ENCODE measurements at places on chromosomes 3 and 15.

- peak; percentile 93 for DNase-seq
These were observed 33.5 kb downstream of the BCL2L10 start for GRCh38 chr15:52078876-52079700.

DNA sequence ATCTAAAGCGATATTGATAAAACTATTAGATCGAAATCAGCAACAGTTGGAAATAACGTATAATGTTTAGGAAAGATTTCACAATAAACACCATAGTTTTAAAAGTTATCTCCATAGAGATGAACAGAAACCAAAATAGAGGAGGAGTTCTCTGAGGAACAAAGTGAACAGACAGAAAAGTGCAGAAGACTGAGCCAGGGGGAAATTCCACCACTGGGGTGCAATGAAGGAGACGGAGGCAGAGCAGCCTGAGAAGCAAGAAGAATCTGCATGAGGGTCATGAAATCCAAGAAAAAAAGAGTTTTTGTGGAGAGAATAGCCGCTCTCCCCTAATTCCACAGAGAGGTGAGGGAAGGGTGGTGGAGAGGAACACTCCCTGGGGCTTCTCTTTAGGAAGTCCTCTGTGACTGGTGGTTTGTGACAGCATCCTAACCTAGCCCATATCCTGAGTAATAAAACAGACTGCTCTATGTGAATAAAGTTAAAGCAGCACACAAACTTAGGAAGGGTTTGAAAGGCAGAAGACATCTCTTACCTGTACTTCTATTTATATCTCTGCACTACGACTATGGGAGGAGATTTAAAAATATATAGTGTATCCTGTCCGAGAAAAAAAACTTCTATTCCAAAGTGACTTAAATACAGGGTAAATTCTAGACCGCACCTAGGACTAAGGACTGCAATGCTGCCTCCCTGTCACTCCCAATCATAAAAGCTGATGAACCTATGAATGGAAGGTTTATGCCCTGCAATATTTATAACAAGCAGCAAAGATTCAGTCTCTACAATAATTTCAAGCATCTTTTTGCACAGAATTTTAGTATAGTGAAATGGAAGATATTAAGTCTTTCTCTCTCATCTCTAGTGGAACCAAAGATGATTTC lies 22.9 kb downstream of the ATP8B4 start:
- DNase-seq = no peak

DNA sequence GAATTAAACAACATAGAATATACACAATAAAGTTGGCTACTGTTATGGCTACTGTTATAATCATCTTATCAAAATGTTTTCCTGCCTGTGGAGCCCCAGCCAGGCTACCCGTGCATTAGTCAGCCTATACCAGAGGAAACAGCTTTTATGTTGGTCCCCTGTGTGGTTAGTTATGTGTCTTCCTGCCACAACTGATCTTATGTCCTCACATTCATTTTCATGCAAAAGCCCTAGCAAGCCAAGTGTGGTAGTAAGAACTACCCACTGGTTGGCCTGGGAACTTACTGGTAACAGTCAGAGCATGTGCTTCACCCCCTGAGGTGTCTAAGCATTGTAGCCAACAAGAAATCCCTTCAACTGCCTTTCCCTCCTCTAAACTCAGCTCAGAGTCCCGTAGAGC lies 21.8 kb downstream of the MGLL start:
- DNase-seq = peak; percentile 16

- DNase-seq = no peak
These were observed 12.4 kb downstream of the PIF1 start for GRCh38 chr15:64813075-64813474.

DNA sequence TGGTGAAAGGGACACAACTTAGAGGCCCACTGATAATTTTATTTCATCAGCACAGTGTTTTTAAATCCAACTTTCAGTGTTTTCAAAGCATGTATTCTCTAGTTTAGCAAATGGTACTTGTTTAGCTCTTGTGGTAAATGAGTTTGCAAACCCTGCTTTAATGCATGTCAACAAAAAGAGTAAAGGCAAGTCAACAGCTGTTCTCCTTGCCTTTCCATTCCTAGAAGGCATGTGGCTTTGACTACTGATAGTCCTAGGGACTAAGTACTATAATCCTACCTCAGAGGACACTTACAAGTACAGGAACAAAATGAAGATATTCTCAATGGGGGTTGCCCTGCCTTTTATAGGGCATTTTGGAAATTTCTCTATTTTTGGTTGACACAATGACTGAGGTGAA lies 13.1 kb downstream of the NPTN start:
- no peak for DNase-seq

DNA sequence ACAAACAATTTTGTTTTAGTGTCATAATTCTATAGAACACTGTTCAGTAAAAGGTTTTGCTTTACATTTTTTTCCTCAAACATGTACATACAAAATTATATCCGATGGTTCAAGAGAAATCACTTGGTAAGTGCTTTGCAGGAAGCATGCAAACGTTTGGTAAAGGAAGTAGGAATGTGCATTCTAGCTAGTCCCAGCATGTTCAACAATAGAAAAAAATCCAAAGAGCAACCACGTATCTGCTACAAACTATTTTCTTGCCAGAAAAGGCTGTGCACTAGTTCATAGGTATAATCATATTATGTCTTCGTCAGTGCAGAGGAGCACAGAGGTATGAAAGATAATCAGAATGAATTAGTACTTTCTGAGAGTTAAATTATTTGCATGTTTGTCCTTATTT lies 58.0 kb downstream of the GPR160 start:
- DNase-seq = no peak

- no peak for DNase-seq
These were observed 292.7 kb upstream of the PROK2 start for GRCh38 chr3:72077473-72078259.

DNA sequence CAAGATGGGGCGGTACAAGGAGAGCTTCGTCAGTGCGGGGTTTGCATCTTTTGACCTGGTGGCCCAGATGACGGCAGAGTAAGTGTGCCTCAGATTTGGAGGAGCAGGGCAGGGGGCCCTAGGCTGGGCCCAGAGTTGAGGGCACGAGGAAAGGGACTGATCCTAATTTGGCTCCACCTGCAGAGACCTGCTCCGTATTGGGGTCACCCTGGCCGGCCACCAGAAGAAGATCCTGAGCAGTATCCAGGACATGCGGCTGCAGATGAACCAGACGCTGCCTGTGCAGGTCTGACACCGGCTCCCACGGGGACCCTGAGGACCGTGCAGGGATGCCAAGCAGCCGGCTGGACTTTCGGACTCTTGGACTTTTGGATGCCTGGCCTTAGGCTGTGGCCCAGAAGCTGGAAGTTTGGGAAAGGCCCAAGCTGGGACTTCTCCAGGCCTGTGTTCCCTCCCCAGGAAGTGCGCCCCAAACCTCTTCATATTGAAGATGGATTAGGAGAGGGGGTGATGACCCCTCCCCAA lies 19.8 kb downstream of the EPHB3 start:
- DNase-seq = no peak

DNA sequence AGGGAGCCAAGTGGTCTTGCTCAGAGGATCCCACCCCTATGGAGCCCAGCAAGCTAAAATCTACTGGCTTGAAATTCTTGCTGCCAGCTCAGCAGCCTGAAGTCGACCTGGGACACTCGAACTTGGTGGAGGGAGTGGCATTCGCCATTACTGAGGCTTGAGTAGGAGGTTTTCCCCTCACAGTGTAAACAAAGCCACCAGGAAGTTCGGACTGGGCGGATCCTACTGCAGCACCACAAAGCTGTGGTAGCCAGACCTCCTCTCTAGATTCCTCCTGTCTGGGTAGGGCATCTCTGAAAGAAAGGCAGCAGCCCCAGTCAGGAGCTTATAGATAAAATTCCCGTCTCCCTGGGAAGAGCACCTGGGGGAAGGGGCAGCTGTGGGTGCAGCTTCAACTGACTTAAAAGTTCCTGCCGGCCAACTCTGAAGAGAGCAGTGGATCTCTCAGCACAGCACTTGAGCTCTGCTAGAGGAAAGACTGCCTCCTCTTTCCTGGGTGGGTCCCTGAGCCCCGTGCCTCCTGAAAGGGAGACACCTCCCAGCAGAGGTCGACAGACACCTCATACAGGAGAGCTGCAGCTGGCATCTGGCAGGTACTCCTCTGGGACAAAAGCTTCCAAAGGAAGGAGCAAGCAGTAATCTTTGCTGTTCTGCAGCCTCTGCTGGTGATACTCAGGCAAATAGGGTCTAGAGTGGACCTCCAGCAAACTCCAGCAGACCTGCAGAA lies 576.3 kb upstream of the NECTIN3 start:
- DNase-seq = no peak

- DNase-seq = no peak
These were observed 934.0 kb downstream of the VGLL3 start for GRCh38 chr3:86056962-86057361.

GRCh38 chr3:58867621-58868020 lies 182.2 kb downstream of the CFAP20DC start:
- DNase-seq = no peak

Measured in activated naive CD4-positive, alpha-beta T cell treated with anti-CD3 and anti-CD28 coated beads for 36 hours (primary cell).